GM12878 (cell line): ENCODE measurements at places on chromosomes 4 and X.
A peak's percentile ranks its signal among the peaks of the same experiment; 100 is the strongest.

DNA sequence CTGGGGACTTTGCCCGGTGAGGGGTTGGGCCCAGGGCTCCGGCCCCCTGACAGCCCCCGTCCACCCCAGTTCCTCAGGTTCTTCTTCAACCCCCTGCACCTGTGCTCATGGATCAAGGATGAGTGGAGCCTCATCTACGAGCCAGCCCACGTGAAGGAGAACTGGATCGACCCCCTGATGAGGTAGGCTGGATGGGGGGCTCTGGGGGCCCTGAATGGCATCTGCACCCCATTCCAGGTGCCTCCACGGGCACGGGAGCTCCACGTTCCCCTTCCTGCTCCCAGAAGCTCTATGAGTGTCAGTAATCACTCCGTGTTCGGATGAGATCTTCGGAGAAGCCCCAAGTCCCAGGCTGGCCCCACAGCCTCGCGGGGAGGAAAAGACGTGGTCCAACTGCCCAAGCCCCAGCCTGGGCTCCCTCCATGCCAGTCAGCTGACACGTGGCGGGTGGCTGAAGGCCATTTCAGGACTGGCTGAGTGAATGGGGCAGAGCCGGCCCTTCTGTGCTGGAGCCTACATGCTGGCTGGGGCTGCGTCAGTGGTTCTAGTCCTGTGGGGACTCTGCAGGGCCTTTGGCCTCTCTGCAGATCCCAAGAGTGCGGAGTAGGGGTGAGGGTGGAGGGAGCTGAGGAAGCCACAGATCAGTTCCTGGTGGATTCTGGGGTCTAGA, 24.4 kb downstream of the CFAP99 start:
- no peak for DNase-seq

GRCh38 chr4:77015390-77015789, 60.4 kb downstream of the CCNI start:
- DNase-seq, result no peak

- no peak for DNase-seq
Observed at GRCh38 chr4:1927675-1928074, 56.5 kb downstream of the NSD2 start.

GRCh38 chrX:69430785-69431184, 73.3 kb upstream of the NALF2 start:
- no peak for DNase-seq

DNA sequence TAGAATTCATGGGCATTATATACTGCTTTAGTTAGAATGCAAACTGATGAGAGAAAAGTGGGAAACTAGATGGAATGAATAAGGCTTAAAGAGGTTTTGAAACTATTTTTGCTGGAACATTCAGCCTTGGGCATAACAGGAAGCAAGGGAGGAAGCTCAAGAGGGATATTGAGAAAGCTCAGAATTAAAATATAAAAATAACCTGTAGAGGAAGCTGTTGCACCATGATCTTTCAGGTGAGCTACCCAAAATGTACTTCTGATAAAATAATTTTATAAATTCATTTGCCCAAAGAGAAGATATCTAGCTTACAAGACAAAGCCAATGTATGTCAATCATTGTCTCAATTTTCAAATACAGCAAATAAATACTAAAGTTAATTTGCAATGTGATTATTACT, 11.3 kb downstream of the GC start:
- no peak for DNase-seq

DNA sequence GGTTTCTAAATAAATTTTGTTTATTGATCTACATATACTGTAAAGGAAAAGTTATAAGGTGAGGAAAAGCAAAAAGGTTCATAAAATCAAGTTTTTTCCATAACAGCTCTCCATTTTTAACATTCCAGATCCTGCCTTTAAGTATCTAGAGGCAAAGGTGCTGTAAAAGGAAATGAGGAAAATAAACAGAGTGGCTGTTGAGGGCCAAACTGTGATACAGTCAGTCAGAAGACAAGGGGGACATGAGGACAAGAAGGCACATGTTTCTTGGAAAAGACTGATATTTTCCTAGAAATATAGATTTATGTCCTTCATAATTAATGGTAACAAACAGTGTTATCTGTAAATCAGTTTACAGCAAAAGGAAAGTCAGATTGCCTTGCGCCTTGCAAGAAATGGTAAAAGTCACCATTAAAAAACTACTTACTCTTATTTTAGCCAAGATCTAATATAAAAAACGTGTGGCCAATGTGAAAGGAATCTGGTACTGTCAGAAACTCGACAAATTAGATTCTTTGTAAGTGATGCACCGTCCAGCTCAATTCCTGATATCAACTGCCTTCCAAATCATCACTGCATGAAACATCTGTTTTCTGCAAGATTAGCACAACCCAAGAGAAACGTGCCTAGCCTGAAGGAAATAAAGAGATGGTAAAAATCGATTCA, 34.0 kb upstream of the VEGFD start:
- DNase-seq, result no peak

DNA sequence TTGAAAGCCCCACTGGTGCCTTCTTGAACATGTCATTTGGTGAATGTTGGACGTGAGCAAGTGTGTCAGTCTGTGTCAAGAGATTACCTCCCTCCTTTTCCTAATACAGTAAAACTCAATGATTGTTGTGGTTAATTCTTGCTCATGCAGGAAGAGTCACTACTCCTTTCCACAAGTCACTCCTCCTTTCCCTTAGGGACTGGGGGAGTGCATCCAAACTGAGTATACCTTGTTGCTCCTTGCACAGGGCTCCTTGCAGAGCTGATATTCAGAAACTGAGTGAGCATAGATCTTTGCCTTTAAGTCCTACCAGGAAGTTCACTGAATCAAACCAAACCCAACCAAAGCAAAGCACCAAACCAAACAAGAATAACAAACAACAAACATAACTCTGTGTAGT, 63.9 kb downstream of the GPR50 start:
- no peak for DNase-seq

GRCh38 chrX:48961585-48962091, 4.2 kb upstream of the OTUD5 start:
- no peak for DNase-seq

- no peak for DNase-seq
Observed at GRCh38 chr4:169314906-169315305, 44.1 kb upstream of the SH3RF1 start.

- DNase-seq, result no peak
Observed at GRCh38 chr4:167918077-167918476, 174.3 kb upstream of the ANXA10 start.

GRCh38 chrX:68895341-68895755, 66.5 kb downstream of the EFNB1 start:
- DNase-seq, result no peak

DNA sequence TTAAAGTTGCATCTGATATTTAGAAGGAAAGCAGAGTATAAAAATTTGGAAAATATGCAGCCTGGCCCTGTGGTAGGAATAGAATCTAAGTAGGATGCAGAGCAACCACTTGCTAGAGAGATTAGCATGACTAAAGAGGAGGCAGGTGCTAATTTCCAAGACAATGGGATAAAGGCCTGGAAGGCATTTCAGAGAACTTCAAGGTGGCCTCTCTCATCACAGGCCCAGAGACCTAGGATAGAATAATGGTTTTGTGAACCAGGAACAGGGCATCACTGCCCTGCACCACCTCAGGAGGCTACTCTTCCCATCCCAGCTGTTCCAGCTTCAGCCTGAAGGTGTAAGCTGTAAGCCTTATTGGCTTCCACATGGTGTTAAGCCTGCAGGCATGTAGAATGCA, 621.7 kb upstream of the HS3ST1 start:
- no peak for DNase-seq

DNA sequence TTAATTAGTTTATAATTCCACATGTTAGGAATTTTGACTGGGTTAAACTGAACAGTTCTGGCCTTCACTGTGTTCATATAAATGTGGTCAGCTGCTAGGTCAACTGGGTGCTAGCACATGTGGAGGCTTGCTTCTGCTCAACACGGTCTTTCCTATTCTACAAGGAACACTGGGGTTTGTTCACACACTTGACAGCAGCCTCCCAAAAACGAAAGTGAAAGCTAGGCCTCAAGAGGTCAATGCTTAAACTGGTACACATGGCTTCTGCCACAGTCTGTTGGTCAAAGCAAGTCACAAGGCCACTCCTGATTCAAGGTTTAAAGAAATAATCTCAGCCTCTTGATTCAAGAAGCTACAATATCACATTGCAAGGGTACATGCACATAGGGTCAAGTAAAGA, 126.5 kb downstream of the QDPR start:
- peak; percentile 24 for DNase-seq

GRCh38 chr4:122643257-122643656, 22.4 kb upstream of the IL21 start:
- no peak for DNase-seq

DNA sequence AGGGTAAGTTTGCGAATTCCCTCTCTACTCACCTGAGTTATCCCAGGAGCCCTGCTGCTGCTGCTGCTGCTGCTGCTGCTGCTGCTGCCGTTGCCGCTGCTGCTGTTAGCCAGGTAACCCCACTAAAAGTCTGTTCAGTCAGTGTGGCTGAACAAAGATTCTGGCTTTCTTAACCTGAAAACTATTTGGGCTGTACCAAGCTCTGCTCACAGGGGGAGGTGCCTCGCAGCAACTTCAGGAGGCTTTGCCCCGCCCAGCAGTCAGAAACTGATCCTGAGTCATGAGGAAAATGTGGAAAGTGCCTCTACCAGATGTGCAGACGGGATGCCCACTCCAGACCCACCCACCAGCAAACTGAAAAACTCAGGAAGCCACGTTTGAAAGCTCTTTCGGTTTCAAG, at the start of gene CAPN6:
CAPN6 (minus strand) TSS at position 145 of the 400 bp plus-strand sequence. CDS start 6,547 bp downstream, outside the sequence.
- no peak for DNase-seq

- no peak for DNase-seq
Observed at GRCh38 chr4:130154901-130155300, 1058.9 kb downstream of the C4orf33 start.

- DNase-seq, result no peak
Observed at GRCh38 chrX:69257499-69258127, 92.4 kb upstream of the PJA1 start.

DNA sequence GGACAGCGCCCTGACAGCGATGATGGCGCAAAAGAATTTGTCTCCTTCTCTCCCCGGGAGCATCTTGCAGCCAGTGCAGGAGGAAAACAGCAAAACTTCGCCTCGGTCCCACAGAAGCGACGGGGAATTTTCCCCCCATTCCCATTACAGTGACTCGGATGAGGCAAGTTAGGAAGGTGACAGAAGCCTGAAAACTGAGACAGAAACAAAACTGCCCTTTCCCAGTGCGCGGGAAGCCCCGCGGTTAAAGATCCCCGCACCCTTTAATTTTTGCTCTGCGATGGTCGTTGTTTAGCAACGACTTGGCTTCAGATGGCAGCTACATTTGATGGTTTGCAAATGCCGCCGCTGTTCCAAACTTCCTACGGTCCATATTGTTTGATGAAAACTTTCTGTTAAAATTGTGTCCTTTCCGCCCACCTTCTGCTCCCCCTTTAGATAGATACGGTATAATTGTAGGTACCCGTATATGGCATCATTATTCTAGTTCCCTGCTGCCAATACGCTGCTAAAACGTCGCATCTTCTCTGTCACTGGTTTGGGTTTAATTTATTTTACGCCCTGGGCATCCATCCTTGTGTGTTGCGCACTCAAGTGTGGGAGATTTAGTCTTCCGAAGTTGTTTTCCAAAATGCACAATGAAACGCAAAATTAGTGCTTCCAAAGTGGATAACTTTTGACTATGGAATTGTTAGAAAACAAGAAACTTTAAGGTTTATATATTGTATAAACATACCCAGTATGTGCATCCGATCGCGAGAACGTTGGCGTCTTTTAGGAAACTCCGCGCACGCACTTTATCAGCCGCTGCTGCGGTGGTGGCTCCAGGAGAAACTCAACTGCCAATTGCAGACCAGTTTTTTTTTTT, 1.5 kb downstream of the ATOH1 start:
- no peak for DNase-seq

- no peak for DNase-seq
Observed at GRCh38 chrX:75547783-75548182, 24.9 kb upstream of the ZDHHC15 start.

GRCh38 chr4:101177154-101177553, 170.2 kb downstream of the PPP3CA start:
- DNase-seq, result no peak
